ENCODE measurements at places on chromosomes 4 and X.

- DNase-seq: peak; percentile 48
Observed at GRCh38 chrX:72094894-72095293, 36.8 kb downstream of the RTL5 start.

DNA sequence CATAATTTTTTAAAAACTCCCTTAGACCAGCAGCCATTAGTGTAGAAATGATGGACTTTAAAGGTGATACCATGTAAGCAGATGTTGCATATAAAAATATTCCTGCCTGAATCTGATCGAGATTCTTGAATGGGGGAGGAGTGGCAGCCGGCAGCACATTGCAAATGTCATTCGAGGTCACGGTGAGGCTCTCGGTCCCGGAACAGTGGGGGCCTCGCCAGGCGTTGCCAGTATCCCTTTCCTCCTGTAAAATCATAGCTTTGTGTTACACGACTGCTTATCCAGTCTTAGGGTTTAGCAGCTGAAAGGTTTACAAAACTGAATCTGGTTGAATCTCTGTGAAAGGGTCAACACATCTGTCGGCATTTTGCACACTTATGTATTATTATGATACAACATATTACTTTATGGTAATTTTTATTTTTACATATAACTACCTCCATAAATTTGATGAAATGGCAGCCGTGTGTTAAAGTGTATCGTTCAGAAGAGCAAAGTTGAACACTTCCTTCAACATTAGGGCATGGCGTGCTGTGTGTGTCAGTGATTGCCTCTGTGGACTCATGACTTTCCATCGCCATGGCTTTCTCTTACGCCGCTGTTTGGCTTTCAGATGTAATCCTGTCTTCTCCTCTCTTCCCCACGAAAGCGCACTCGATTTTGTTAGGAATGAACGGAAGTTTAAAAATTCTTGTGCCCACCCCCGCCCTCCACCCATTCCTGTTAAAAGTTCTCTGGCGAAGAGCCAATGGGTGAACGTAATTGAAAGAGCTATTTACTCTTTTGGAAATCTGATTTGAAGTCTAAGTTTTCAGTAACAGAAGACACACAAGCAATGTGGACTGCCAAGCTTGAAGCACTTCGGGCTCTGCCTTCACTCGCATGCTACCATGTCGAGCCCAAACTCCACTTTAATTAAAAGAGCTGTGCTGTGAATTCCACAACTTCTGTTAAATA, 114.8 kb downstream of the STOX2 start:
- no peak for DNase-seq

GRCh38 chr4:174713181-174713580, 115.9 kb downstream of the GLRA3 start:
- no peak for DNase-seq

DNA sequence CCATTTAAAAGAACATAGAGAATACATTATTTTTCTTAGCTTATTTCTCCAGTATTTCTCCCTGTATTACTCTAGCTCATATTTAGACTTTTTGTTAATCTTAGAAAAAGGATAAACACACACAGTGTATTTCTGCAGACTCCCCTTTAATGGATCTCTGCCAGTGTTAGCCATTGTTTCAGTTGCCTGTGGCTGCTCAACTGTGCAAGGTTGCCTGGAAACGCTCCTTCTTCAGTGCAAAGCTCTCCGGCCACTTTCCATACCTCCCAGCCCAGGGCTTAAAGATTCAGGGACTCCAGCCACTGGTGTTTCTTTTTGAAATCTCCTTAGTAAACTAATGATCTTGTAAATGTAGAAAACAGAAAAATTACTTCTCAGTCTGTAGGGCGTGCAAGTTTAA, 104.9 kb downstream of the SLIT2 start:
- DNase-seq: no peak

- no peak for DNase-seq
Observed at GRCh38 chrX:17377091-17377717, 2.2 kb downstream of the NHS start.

DNA sequence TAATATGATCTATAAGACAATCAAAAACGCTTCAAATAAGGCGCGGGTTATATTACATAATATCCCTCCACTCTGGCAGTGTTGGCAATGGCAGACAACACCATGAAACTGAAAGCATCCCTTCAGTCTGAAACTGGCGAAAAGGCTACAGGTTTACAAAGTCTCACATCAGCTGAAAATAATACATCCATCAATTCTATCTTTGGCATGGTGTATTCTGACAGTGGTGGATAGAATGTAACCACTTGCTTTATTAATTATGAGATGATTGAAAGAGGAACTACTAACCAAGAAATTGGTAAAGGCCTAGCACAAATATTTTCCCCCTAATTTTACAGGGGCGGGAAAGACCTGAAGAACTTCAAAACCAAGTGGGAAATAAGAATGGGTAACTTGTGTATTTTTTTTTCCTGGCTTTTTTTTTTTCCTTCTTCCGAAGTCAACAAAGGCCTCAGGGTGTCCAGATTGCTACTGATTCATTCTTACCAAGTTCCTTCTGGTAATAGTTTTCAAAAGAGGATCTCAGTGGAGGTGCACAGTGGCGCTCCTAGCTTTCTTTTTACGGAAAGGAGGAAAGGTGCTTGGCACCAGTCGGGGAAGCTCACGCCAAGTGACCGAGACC, 728 bp downstream of the UBA6 start:
- DNase-seq: no peak

DNA sequence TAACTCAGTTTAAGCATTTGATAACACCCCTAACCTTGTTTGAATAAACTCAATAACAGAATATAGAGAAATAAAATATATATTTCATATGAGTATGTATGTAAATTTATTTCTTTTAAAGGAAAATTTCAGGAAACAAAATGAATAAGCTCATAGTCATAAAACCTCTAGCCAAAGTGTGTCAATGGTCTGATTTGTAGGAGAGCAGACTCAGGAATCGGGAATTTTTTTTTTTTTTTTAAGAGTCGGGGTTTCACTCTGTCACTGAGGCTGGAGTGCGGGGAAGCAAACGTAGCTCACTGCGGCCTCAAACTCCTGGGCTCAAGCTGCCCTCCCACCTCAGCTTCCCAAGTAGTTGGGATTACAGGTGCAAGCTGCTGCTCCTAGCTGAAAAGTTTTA, 2.4 kb downstream of the PKD2 start:
- DNase-seq: no peak

- no peak for DNase-seq
Observed at GRCh38 chr4:142574306-142574705, 271.8 kb downstream of the INPP4B start.

- no peak for DNase-seq
Observed at GRCh38 chr4:100098681-100099080, 91.6 kb downstream of the DDIT4L start.

DNA sequence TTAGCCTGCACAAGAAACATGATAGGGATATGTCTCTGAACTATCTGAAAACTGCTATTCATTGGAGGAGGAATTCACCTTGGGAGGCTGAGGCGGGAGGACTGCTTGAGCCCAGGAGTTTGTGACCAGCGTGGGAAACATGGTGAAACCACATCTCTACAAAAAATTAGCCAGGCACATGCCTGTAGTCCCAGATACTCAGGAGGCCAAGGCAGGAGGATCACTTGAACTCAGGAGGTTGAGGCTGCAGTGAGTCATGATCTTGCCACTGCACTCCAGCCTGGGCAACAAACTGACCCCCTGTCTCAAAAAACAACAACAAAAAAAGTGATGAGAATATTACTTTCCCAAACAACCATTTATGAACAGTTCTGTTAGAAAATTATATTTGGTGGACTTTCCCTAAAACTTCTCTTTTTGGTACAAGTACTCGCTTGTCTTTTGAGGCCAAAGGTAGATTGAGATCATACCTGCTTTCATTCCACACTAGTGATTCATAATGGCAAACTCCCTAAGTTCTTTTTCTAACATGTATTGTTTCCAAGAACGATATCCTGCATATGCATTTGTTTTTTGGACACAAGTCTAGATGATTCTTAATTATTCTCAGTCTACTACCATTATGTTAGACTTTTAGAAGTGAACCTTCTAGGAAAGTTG, 33.4 kb downstream of the METTL14 start:
- DNase-seq: no peak

DNA sequence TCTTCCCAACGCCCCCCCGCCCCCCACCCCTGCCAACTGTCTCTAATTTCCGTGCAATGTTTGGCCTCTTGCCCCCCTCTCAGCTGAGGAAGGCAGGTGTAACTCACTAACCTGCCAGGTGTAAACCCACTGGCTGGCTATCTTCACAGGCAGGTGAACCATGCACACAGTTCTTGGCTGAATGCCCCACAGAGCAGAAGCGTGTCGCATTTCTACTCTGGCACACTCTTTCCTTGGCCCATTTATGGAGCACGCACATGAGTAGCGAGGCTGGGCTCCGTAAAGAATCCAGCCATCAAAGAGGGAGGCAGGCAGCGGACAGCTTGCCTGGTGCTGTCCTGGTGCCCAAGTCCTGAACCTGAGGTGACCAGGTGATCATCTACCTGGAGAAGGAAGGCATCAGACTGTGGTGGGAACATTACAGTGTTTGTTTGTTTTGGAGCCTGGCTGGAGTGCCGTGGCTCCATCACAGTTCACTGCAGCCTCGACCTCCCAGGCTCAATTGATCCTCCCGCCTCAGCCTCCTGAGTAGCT, 39.2 kb upstream of the CRMP1 start:
- DNase-seq: no peak
